ENCODE measurements at places on chromosomes 6 and 20. TPM values are rescaled to one million over a fixed set of nuclear protein-coding genes. Genes with fewer than 3 reads are reported as not detected.

PAQR8 gene
- polyA plus RNA-seq, result 24.7 TPM

SNPH gene
- polyA plus RNA-seq, result 2.1 TPM

- DNase-seq, result no peak
These were observed 837.1 kb downstream of the EPHA7 start for GRCh38 chr6:92582211-92582610.

- peak; percentile 18 for DNase-seq
These were observed 214.9 kb downstream of the ZFAND3 start for GRCh38 chr6:38034274-38034914.

- no peak for DNase-seq
These were observed 126.4 kb downstream of the CCDC170 start for GRCh38 chr6:151620179-151620578.

- no peak for DNase-seq
These were observed 87.8 kb downstream of the GMDS start for GRCh38 chr6:2157441-2158127.

GRCh38 chr6:5979650-5980420 is 26.9 kb downstream of the NRN1 start:
- DNase-seq, result no peak

- DNase-seq, result peak; percentile 7
These were observed 72.4 kb upstream of the GTSF1L start for GRCh38 chr20:43799150-43799711.

DNA sequence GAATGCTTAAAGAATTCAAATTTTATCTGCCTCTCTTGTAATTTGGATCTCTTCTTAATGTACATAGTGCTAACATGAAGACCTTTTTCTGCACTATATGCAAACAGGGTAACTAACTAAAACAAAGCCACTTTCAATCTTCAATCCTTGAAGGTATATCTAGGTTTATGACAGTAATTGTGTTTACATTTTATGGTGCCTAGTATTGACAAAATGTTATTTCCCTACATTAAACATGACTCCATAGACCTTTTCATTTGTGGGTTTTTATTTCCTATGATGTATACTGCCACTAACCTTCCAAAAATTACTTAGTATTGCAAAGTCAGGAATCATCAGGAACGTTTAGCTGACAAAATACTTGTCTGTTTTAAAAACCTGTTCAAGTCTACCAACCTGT is 95.9 kb downstream of the B3GAT2 start:
- no peak for DNase-seq
